Right lung (tissue), 10 donors: ENCODE measurements at places on chromosomes 1 and 21. TPM values are rescaled to one million over a fixed set of nuclear protein-coding genes. Genes with fewer than 3 reads are reported as not detected.

TCHHL1 gene
- not detected for polyA plus RNA-seq

DNA sequence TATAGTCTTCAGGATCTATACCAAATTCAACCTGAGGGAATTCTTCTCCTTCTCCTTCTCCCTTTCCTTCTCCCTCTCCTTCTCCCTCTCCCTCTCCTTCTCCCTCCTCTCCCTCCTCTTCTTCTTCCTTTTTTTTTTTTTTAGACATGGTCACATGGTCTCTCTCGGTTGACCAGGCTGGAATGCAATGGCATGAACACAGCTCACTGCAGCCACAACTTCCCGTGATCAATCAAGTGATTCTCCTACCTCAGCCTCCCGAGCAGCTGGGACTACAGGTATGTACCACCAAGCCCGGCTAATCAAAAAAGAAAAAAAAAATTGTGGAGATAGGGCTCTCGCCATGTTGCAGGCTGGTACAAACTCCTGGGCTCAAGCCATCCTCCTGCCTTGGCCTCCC is 51.5 kb downstream of the DNAI4 start:
- DNase-seq, result no peak

GRCh38 chr1:243396876-243397275 is 141.0 kb downstream of the SDCCAG8 start:
- no peak for DNase-seq

DNA sequence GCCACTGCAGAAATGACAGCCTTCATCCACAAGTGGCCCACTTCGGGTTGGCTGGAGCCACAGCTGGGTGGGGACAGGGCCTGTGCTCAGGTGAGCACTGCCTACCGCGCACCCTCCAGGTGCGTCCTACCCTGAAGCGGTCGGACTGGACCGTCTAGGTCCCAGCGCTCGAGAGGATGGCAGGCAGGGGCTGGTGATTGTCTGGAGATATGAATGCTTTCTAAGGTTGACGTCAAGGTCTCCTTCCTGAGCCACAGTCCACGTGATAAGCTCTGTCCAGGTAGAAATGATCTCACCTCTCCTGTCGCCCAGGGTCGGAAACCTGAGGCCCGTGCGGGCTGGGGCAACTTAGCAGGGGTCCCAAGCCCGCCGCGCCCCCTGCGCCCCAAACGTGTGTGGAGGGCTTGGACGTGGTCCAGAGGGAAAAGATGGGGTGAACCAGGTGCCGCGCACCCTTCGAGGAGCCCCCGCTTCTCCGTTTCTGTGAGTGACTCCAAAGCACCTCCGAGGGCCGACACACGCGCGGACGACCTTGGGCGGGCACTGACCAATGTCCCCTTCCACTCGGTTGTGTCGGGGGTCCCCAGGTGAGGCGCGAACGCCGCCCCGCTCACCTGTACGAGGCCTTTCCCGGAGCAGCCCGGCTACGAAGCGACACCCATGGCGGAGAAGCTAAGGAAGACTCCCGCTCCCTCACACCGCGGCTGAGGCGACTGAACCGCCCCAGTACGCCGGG is 853 bp upstream of the DOP1B start:
- DNase-seq, result peak; percentile 51

- DNase-seq, result peak; percentile 38
These were observed 148.6 kb downstream of the C1orf21 start for GRCh38 chr1:184535191-184535970.

DNA sequence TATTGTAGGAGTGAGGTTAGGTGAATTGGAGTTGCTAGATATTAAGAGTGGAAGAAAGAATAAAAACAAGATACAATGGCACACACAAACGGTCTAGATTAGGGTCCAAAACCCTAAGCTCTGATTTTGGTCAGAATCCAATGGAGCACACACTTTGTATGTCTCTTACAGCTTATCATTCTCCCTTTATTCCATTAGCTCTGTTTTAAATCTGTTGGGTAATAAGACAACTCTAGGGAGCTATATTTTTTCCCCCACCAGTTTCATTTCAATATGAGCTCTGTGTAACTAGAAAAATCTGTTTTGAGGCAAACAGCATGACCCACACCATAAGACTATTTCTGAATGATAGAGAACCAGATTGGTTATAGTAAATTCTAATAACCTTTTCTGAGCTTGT is 465.6 kb downstream of the ADGRL2 start:
- peak; percentile 49 for DNase-seq

DNA sequence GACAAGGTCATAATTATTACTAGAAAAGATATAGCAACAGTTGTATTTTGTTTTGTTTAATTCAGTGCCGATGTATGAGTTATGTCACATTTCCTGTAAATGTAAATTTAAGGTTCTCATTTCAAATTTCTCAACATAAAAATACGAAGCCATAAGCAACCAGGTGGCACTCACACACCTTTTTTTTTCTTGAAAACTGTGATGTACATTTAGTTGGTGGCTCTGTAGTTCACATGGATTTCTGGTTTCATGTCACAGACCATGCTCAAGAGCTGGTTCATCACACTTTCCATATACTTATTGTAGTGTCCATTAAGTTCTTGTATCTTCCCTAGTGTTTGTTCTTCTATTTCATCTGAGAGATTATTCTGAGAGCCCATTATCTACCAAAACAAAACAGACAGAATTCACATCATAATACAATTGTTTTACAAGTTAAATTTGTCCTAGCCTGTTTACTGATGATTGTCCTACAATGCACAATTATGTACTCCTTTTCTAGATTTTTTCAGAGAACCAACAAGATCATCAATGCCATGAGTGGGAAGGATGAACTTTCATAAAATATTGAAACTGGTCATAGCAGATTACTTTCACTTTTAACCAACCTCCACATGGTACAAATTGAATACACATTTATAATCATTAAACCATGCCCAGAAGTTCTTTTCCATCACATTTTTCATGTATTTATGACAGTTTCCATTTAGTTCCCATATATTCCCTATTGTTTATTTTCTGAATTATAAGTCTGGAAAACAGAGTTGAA is 17.1 kb downstream of the ATP6V1G3 start:
- DNase-seq, result no peak

- DNase-seq, result no peak
These were observed 1.2 kb upstream of the ATF3 start for GRCh38 chr1:212607206-212607912.

GRCh38 chr1:56106531-56107274 is 472.7 kb downstream of the PLPP3 start:
- no peak for DNase-seq

BEST4 gene
- 1.4 TPM for polyA plus RNA-seq

PIGR gene
- polyA plus RNA-seq, result 0.12 TPM

DNA sequence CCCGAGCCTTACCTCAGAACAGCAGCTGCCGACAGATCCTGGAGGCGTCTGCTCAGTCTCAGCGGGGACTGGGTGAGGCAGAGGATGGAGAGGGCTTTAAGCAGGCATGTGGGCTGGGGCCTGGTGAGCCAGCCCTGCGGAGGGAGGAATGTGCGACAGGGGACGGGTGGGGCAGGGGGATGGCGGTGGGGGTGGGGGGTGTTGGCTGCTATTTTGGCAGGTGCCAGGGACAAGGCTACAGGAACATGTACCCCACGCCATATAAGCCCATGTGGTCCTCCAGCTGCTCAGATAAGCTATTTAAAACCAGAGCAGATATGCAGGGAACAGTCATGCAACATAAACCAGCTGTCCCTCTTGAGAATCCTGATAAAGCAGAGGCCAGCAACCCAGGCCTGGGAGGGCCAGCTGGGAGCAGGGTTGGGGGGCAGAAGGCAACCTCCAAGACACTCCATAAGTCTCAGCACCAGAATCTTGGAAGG is at the start of gene TNNT2:
Gene TNNT2 (minus strand): TSS at position 70 of the 482 bp plus-strand sequence. CDS start 4,426 bp downstream, outside the sequence.
- DNase-seq, result no peak

PRR9 gene
- not detected for polyA plus RNA-seq

GRCh38 chr1:201608635-201609395 is 69.9 kb downstream of the NAV1 start:
- no peak for DNase-seq

DNA sequence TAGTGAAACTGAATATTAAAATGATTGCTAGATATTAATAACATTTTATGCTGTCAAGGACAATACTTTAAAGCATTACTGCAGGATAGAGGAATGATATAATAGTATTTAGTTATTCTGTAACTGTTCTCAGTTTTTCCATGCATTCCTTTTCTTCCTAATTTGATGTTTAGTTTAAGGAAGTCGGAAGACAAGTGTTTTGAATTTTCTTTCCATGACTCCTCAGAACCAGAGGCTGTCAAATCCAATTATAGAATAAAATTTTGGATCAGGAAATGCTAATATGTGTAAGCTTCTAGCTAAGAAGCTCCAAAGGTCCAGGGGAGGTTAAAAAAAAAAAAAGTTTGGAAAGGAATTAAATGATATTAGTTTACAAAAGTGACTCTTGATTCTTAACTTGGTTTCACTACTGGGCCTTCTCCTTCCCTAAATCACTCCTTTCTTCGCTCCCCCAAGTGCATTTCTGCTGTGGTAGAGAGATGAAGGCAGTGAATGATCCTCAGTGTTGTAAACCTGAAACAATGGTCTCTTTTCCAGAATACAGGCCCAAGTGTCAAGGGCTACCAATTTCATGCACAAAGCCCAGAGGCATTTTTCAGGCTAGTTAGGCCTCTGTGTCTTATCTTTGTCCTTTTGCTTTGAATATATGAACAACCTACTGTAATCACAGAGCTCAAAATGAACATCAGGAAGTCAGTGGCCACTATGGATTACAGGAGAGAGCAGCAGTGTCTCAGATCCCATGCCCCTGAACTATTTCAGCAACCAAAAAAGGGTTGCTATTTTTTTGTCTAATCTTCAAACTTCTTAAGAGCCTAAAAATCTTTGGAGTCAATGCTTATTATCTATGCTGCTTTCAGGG is 6.2 kb downstream of the ADSS2 start:
- no peak for DNase-seq

LIPI gene
- 1.0 TPM for polyA plus RNA-seq

GRCh38 chr1:233042834-233043233 is 92.4 kb downstream of the NTPCR start:
- DNase-seq, result no peak

PRKCZ gene
- polyA plus RNA-seq, result 40.9 TPM

GRCh38 chr1:41492341-41492848 is 7.9 kb upstream of the EDN2 start:
- no peak for DNase-seq

SPRR2B gene
- polyA plus RNA-seq, result not detected

GRCh38 chr1:209674957-209675564 is at the start of gene G0S2:
Gene G0S2 (plus strand): TSS chr1:209675412. CDS start chr1:209675685, 273 bp downstream.
- DNase-seq, result peak; percentile 87

LRRC38 gene
- not detected for polyA plus RNA-seq

LYSMD1 gene
- polyA plus RNA-seq, result 15.8 TPM

GRCh38 chr1:165456114-165456513 is 11.2 kb upstream of the RXRG start:
- no peak for DNase-seq

PTPRF gene
- polyA plus RNA-seq, result 138 TPM

GRCh38 chr1:41672173-41672572 is 187.7 kb upstream of the EDN2 start:
- DNase-seq, result no peak

GRCh38 chr21:43892984-43893535 is 28.0 kb downstream of the AGPAT3 start:
- no peak for DNase-seq

CFHR5 gene
- polyA plus RNA-seq, result not detected

MAP3K7CL gene
- polyA plus RNA-seq, result 6.6 TPM

DNA sequence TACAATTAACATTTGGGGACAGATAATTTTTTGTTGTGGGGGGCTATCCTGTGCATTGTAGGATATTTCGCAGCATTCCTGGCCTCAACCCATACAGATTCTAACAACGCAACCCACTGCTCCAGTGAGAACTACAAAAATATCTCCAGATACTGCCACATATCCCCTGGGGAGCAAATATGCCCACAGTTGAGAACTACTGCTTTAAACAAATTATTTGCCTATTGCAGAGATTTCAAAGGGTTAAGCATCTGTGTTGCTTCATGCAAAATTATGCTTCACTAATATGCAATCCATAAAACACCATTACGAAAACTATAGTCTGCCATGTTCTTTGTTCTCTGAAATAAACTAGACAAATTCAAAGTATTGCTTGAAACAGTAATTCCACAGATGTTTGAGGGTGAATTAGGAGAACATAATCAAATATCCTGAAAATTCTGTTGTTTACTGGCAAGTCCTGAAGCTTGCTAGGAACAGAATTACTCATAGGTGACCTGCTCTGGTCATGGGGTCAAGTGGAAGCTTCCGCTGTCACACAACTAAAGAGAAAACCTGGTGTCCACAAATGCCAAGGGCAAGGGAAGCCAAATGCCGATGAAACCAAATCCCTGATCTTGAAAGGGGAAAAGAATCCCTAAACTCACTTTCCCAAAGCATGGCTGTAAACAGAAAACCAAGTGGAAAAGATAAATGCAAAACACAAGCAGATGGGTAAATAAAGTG is 149.4 kb downstream of the RERE start:
- DNase-seq, result no peak
